ENCODE measurements at places on chromosomes 11 and 22.

GRCh38 chr22:19499880-19500242 lies 20.1 kb downstream of the CDC45 start:
- no peak for DNase-seq

DNA sequence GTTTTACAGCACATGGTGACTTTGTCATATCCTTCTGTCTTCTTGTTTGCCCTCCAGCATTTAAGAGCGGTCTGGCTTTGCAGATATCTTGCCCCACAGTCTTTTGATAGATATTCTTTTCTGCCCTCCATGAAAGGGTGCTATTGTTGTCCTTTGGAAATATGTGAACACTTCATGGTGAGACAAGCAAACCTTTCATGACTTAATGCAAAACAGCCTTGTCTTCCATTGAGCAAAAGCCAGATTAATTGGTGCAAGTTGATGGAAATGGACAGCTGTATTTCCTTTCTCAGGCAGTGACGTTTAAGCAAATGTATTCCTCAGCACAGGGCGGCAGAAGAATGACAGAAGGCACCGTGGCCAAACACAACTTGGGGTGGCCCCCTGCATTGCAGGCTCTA lies 4.4 kb downstream of the DCPS start:
- no peak for DNase-seq

GRCh38 chr11:112634995-112635737 lies 326.1 kb upstream of the NCAM1 start:
- DNase-seq, result peak; percentile 27

GRCh38 chr11:57751676-57752253 lies at the start of gene BTBD18:
Gene BTBD18 (minus strand): TSS chr11:57751819. CDS start chr11:57751188, 631 bp downstream.
- no peak for DNase-seq

- no peak for DNase-seq
Measured at GRCh38 chr11:59559886-59560285, 48.5 kb downstream of the OR4D9 start.

- DNase-seq, result no peak
Measured at GRCh38 chr11:85922367-85922766, 67.2 kb downstream of the CCDC83 start.

DNA sequence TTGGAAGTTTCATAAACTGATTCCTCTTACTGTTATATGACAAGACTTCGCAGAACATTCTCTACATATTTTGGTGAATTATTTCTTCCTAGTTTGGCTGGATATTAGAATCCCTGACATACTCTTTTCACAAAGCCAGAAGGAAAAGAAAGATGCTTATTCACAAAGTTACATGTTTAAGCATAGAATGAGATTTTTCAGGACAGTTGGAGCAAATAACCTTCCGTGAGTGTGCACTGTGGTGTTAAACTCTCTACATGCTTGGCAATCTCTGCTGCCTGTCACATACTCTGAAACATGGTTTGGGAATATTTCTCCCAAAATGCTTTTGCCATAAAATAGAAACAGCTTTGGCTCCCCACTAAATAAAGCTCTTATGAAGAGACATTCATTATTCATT lies 230.0 kb upstream of the MTNR1B start:
- no peak for DNase-seq

GRCh38 chr11:40387240-40387980 lies 1072.0 kb downstream of the LRRC4C start:
- DNase-seq, result no peak

DNA sequence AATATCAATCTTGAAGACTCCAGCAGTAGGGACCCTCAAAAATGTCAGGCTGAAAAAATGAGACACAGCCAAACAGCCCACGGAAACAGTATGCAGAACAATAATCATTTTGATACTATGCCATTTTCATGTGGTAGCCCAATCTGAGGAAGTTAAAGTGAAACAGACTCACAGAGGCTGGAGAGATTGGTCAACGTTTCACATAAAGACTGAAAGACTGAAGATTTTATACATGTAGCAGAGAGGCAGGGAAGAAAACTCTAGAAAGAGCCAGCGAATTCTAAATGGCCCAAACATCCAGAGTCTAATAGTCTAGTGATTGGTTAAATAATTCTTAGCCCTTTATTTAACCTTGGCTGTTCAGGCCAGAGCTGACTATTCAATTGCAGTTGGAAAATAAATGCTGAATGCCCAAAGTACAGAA lies 49.4 kb downstream of the MAML2 start:
- no peak for DNase-seq

DNA sequence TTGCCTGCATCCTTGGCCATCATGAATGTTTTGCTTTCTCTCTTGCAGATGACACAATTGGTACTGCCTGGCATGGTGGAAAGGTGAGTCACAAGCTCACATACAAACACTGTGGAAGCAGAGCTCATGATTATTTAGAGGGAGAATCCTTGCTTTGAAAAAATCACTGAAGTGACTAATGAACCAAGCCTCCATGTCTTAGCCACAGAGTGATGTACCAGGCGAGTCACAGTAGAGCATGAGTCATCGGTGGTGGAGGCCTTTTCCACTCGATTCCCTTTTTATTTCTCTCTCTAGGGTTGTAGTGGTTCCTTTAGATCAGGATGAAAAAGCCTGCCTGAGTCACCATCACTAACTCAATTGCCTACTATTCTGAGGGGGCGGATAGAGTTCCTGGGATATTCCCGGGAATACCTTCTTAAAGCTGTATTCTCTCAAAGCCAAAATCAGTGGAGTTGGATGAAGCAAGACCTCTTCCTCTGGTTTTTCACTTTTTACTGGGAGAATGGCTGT lies 49.6 kb upstream of the ALKBH3 start:
- DNase-seq, result peak; percentile 3

GRCh38 chr22:20060700-20061480 lies 19.2 kb upstream of the DGCR8 start:
- no peak for DNase-seq

GRCh38 chr11:66987158-66987620 lies 12.1 kb downstream of the C11orf86 start:
- DNase-seq, result no peak

DNA sequence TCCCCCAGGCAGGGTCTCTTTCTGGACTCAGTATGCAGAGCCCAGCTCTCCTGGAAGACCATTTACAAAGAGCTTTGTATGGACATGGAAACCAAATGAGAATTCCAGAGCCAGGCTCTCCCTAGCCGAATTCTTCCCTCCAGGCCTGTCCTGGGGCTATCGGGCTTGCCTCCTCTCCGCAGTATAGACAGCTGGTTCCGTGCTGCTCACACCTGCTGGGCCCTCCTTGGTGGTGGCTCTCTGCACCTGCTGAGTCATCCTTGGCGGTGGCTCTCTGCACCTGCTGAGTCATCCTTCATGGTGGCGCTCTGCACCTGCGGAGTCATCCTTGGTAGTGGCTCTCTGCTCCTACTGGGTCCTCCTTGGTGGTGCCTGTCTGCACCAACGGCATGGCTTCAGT lies 743.5 kb downstream of the BRD1 start:
- no peak for DNase-seq

DNA sequence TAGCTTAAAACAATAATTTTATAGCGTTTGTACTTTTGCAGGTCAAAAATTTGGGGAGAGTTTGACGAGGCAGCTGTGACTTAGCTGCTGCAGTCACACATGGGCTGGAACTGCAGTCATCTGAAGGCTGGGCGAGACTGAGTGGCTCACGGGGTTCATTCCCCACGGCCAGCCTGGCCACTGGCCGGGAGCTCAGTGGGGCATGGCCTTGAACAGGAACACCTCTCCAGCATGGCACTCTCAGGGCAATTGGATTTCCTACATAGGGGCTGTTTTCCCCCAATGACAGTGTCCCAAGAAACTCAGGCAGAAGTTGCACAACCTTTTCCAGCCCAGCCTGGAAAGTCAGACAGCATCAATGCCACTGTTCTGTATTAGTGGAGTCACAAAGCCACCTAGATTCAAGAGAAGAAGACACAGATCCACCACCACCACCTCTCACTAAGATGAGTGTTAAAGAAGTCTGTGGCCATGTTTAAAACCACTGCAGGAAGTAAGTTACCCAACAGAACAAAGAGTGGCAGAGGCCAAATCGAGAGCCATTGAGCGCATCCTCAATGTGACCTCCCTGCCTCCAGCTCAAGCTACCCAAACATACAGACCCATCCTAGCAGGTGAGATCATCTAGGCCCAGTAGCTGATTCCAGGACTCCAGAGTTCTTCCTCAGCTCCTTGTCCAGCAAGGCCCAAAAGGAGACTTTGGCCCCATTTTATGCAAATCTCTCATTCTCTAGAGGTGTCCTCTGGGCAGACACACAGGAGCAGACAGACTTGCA lies 618.7 kb upstream of the CADM1 start:
- DNase-seq, result no peak

DNA sequence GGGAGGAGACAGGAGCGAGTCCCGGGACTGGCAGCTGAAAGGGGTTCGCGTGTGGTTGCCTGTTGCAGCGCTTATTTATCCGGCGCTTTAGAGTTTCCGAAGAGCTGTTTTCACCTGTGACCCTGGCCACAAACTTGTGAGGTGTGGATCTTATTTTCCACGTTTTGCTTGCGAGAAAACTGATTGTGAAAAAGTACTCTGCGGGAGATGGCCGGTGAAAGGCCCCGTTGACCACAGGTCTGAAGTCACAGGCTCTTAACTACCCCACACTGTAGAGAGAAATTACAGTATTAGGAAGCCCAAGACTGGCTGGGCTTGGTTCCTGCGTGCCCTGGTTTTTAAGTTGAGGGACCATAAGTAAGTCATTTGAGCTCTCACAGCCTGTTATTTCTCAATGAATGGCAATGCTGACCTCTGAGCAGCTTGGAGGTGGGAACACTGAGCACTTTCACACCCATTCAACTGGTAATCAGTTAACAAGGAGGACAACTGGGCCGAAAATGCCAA lies 379 bp upstream of the RAB38 start:
- no peak for DNase-seq

GRCh38 chr22:38699784-38700183 lies 959 bp downstream of the JOSD1 start:
- DNase-seq, result no peak

GRCh38 chr22:48179571-48180546 lies 1417.4 kb downstream of the TBC1D22A start:
- DNase-seq, result no peak

DNA sequence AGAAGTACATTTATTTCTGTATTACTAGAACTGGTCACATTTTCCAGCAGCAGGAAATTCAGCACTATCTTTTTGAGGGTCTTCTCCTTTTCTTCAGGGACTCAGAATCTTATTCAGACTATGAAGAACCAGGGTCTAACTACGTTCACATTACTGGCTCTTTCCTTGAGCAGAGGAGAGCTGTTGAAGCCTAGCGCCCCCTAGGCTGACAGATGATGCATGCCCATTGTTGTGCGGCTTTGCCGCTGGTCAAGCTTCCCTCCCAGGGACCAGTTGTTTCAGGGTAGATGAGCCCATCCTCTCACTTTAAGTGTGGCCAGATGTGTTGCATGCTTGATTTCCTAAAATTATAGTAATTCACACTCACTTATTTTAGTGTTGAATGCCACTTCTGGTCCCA lies 168.2 kb upstream of the PDGFD start:
- no peak for DNase-seq

DNA sequence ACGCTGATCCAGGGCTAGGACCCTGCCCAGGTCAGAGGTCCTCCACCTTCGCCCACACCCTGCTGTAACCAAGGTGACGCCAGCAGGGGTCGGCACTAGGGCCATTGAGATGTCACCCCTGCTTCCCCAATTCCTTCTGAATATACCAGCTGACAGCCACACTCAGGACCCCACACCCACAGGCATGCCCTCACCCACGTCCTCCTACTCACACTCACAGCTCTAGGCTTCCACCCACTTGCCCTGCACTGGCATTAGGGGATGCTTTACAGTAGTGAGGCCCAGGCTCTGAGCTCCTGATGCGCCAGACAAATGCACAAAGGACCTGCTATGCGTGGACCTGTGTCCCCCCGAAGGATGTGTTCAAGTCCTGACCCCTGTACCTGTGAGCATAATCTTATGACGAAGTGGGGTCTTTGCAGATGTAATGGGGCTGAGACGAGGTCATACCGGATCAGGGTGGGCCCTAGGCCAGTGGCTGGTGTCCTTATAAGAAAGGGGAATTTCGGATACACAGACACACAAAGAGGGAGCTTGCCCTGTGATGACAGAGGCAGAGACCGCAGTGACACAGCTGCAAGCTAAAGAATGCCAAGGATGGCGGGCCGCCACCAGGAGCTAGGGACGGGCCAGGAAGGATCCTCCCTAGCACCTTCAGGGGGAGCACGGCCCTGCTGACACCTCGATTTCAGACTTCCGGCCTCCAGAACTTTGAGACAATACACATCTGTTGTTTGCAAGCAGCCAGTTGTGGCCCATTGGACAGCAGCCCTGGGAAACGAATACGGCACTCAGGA lies 11.2 kb downstream of the WNT11 start:
- DNase-seq, result no peak

DNA sequence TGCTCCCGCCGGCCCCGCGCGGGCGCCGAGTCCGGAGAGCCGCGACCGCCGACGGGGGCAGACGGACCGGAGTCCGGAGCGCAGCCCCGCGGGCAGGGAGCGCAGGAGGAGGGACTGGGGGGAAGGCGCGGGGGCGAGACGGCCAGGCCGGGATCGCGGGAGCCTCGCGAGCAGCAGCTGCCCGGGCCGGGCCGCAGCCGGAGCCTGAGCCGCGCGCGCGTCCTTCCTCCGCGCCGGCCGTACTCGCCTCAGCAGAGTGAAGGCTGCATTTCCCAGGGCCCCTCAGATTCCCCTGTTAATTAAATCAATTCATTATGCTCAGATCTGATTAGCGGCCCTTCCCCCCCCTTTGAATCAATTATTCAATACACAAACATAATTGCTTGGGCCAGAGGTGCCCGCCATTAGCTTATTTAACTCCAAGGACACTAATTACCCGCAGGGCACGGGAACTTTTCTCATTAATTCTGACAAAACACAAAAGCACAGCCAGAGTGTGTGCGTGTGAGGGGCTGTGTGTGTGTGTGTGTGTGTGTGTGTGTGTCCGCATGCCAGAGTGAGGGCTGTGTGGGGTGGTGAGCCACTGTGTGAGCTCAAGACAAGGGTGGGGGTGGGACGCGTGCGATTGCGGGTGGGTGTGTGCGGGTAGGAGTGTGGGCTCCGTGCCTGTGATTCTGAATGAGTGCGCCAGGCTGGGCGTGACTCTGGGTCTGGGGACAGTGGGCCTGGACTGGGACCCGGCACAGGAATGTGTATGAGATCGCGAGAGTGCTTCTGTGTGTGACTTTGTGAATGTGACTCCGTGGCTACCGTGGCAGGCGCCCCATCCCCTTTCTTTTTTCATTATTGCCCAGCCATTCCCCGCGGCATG lies 5.1 kb upstream of the LMO1 start:
- DNase-seq, result no peak

- no peak for DNase-seq
Measured at GRCh38 chr11:64882243-64882642, 3.8 kb upstream of the EHD1 start.

- DNase-seq, result no peak
Measured at GRCh38 chr11:74288161-74288560, 23.3 kb downstream of the P4HA3 start.

GRCh38 chr22:33919391-33920196 lies 682 bp downstream of the LARGE1 start:
- DNase-seq, result peak; percentile 71

Data from NCI-H1417 (cell line).